ENCODE measurements at places on chromosomes 2 and 18.

DNA sequence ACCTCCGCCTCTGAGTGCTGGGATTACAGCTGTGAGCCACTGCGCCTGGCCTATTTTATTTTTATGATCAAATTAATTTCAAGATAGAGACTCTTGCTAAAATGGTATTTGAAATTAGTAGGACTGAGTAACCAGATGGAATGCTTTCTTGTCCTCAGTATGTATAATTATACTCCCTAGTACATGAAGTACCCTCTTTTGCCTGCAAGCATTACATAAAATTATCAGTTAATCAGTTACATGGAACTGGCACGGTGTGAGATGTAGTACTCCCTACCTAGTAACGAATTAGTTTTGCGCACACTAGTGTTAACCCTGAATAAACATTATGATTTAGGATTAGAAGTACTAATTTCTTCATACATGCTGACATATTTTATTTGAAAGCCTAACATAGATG lies 41.6 kb downstream of the RBBP8 start:
- DNase-seq: no peak

DNA sequence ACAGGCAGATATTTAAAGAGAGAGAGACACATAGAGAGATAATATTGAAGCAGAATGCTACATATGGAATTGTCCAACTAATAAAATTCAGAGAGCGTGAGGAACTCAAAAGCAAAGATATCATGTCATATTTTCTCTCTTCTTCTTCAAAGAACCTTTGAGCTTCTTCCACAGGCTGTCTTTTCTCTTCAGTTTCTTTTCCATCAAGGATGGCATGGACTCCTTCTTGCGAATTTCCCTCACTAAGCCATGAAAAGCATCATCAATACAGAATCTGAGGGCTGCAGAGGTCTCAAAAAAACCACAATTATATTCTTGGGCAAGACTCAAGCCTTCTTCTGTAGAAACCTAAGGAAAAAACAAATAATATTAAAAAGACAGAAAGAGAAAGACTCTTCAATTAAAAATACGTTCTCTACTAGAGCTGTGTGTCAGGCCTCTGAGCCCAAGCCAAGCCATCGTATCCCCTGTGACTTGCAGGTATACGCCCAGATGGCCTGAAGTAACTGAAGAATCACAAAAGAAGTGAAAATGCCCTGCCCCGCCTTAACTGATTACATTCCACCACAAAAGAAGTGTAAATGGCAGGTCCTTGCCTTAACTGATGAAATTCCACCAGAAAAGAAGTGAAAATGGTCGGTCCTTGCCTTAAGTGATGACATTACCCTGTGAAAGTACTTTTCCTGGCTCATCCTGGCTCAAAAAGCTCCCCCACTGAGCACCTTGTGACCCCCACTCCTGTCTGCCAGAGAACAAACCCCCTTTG lies 371.9 kb downstream of the RIT2 start:
- DNase-seq: no peak

GRCh38 chr2:96869822-96870625 lies at the start of gene SEMA4C:
TSS of gene SEMA4C (minus strand) at chr2:96870080. CDS start at chr2:96867886, 2,194 bp downstream.
- no peak for DNase-seq

- no peak for DNase-seq
These were observed 279.2 kb downstream of the GALR1 start for GRCh38 chr18:77528872-77529271.

DNA sequence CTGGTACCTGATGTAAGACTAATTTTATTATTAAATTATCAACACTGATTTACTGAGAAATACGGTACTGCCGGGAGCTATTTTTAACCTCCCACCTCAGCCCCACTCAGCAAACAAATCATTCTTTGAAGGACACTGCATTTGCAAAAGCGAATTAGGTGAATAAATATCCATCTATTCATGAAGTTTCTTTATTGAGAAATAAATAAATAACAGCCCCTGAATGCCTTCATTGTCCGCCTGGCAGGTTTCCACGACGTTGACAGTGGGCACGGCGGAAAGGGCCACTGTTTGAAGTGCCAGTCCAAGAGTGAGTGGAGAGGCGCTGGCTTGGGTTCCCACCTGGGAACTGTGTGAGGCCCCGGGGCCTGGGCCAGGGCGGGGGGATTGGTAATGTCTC lies 15.7 kb downstream of the C1QL2 start:
- no peak for DNase-seq

- no peak for DNase-seq
These were observed 1.1 kb downstream of the ITGAV start for GRCh38 chr2:186590759-186591505.

DNA sequence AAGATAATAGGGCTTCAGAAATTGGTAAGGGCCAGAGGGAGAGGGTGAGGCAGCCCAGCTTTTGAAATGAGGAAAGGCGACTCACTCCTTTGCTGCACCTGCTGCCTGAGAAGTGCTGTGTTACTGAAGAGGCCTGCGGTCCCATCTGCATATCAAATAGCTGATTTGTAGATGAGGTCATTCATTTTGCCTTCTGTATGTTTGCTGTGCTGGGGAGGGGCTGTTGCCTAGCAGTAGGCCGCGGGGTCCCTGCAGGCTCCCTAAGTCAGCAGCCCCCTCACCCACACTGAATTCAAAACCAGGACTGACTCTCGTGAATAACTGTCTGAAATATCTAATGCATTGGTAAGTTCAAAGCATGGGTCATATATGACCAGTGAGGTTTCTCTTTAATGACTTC lies 377.2 kb downstream of the SOX11 start:
- DNase-seq: no peak

GRCh38 chr18:28198620-28199019 lies 21.7 kb upstream of the CDH2 start:
- DNase-seq: no peak

DNA sequence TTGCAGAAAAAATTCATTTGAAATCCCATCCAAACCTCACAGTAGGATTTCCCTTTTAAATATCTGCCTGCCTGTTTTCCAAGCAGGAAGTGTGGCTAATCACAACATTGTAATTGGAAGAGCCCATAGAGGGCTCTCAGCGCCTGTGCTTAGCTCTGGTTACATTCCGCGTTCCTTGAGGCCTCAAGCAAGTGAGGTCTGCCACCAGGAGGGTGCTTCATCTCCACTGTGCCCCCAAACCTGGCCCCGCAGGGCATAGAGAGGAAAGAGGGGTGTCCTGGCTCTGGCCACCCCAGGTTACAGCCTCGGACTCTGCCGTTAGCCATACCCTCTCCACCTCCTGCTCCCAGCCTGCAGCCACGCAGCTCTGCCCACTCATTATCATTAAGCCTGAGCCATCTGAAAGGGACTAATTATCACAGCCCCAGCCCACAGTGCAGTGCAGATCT lies 214.8 kb downstream of the SP3 start:
- no peak for DNase-seq

GRCh38 chr2:223269386-223269785 lies 217.4 kb downstream of the KCNE4 start:
- DNase-seq: no peak

DNA sequence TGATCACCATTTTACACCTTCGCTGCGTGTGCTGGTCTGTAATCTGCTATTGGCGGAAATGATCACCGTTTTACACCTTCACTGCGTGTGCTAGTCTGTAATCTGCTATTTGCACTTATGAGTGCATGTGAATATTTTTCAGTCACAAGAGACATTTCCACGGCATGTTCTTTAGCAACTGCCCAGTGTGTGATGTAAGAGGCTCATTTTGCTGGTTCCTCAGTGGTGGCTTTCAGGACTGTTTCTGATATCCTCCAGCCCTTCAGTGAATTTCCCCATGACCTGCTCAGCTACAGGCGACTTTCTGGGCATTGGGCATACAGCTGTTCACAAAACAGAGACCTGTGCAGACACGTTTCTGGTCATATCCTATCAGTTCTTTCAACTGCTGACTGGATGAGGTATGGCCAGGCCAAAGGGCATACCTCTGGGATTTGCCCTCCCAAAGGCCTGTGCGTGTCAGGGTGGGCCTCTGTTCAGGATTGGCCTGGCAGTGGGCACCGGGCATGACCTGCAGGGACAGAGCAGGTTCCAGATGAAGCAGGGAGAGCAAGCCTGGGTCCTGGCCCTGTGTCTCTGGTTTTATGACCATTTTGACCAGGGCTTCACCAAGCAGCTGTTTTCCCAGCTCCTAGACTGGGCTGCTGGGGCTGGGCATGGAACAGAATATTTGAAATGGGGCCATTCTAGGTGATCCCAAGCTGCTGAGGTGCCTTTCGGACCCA lies 521 bp upstream of the PROM2 start:
- DNase-seq: no peak

- DNase-seq: no peak
These were observed 33.6 kb downstream of the LYPD6 start for GRCh38 chr2:149363958-149364357.

GRCh38 chr18:57078614-57079013 lies 68.3 kb upstream of the BOD1L2 start:
- no peak for DNase-seq

GRCh38 chr18:32429402-32429801 lies 41.3 kb downstream of the GAREM1 start:
- DNase-seq: no peak

GRCh38 chr2:48265169-48266030 lies 264.6 kb upstream of the STON1 start:
- no peak for DNase-seq

DNA sequence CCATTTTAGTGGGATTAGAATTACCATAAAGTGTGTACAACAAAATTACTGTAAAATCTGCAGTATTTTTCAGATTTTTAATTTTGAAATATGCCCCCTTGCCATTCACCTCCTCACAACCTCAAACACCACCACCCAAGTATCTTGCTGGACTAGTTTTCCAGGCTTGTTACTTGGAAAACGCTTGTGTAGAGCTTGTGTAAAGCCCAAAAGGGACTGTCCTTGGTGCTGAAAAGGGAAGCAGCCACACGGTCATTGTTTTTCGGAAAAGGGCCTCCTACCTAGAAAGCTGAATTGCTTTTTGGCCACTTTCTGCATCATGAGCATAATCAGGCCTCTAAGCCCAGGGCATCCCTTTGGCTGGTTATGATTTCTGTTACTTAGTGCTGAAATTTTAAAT lies 563.4 kb downstream of the LRRTM4 start:
- DNase-seq: no peak

DNA sequence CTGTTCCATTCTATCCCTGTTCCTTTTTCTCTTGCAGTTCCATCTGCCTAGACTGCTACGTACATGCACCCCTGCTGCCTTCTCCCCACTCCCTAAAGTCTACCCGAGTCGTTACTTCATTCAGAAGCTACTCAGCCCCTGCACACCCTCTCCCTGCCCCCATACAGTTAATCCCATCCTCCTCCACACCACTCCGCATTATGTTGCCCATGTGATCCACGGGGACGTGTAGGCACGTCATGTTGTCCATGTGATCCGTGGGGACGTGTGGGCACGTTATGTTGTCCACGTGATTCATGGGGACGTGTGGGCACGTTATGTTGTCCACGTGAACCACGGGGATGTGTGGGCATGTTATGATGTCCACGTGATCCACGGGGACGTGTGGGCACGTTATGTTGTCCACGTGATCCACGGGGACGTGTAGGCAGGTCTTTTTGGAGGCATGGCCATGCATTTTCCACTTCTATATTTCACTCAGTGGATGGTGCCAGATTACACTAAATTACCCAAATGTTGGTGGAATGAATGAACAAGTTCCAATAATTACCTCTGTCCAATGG lies 299.5 kb downstream of the DCDC2C start:
- DNase-seq: no peak

GRCh38 chr2:240757086-240757614 lies 62.9 kb downstream of the KIF1A start:
- no peak for DNase-seq

DNA sequence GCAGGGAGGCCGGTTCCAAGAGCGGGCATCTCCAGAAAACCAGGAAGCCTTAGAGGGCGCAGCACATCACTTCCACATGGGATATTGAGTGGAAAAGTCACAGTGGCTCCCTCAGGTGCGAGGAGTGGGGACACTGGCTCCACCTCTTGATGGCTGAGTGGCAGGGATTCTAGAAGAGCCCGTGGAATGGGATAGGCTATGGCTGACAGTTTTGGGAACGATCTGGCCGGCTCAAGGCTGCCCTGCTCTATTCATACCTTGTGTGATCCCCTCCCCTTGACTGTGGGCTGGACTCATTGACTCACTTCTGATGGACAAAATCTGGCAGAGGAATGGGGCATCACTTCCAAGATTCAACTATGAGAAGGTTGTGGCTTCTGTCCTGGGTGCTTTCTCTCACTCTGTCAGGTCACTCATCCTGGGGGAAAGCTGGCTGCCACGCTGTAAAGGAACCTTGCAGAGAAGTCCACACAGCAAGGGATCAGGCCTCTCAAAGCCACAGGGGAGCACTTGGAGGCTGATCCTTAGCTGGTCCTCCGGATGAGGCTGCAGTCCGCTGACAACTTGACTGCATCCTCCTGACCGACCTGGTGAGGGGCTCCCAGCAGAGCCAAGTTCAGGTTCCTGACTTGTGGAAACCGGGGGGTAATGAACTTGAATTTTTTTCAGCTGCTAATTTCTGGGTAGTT lies 46.7 kb upstream of the HS6ST1 start:
- DNase-seq: peak; percentile 65
